ENCODE measurements at places on chromosomes 12 and 14.

- DNase-seq = no peak
Observed at GRCh38 chr12:10361084-10361483, 28.8 kb downstream of the KLRK1 start.

DNA sequence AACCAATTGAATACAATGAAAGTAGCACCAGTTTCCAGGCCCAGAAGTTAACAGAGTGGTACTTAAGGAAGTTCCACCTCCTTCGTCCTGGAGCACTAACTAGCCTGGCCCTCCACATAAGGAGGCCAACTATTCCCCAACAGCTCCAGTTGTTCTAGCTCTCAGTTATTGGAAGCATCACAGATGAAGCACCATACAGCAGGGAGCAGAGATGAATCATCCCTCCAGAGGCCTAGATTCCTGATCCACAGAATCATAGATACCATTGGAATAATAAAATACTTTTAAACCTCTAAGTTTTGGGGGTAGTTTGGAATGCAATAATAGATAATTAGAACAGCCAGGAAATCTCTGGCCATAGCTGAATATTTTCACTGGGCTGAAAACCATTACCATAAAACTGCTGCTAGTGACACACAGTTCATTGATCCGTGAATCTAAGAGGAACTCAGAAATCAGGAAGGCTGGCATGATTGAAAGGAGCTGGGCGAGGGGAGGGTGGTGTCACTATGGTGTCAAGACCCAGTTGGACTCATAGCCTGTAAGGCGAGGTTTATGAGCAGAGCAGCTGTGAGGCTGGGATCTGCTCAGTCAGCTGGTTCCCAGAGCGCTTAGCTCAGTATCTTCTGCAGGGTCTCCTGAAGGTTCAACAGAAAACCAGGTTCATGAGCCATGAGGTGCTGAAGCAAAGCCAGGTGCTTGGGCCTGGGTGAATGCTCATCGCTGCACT, 371.4 kb upstream of the TMTC1 start:
- no peak for DNase-seq

DNA sequence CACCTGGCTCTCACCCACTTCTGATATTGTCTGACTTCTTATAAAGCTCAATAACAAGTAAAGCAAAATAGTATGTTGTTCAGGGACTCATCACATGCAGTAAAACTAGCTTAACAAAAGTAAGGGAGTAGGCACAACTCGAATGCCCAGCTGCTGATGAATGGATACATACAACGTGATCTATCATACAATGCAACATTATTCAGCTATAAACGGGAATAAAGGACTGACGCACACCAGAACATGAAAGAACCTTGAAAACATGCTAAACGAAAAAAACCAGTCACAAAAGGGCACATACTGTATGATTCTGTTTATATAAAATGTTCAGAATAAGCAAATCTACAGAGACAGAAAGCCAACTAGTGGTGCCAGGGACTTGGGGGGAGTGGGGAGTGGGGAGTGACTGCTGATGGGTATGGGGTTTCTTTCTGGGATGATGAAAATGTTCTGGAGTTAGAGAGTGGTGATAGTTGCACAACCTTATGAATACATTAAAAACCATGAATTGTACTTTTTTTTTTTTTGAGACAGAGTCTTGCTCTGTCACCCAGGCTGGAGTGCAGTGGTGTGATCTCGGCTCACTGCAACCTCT, 11.1 kb downstream of the PLBD2 start:
- no peak for DNase-seq

DNA sequence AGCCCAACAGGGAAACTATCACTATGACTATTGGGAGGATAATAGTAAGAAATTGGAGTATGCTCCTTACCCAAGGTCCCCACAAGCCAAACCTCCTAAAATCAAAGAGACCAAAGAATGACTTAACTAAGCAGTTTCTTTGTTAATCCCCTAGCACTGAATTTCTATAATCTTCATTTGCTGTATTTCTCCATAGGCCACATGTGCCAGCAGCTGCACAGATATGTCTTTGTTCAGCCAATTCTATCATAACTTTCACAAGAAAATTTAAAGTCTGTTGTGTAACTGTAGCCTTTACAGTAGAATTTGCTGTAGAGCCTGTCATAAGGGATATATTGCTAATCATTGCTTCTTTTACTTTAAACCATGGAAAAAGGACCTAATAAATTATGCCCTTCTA, 104.0 kb downstream of the RIN3 start:
- no peak for DNase-seq

GRCh38 chr12:11825278-11825677, 175.8 kb downstream of the ETV6 start:
- no peak for DNase-seq

- no peak for DNase-seq
Observed at GRCh38 chr12:94186278-94187241, 38.2 kb downstream of the PLXNC1 start.

DNA sequence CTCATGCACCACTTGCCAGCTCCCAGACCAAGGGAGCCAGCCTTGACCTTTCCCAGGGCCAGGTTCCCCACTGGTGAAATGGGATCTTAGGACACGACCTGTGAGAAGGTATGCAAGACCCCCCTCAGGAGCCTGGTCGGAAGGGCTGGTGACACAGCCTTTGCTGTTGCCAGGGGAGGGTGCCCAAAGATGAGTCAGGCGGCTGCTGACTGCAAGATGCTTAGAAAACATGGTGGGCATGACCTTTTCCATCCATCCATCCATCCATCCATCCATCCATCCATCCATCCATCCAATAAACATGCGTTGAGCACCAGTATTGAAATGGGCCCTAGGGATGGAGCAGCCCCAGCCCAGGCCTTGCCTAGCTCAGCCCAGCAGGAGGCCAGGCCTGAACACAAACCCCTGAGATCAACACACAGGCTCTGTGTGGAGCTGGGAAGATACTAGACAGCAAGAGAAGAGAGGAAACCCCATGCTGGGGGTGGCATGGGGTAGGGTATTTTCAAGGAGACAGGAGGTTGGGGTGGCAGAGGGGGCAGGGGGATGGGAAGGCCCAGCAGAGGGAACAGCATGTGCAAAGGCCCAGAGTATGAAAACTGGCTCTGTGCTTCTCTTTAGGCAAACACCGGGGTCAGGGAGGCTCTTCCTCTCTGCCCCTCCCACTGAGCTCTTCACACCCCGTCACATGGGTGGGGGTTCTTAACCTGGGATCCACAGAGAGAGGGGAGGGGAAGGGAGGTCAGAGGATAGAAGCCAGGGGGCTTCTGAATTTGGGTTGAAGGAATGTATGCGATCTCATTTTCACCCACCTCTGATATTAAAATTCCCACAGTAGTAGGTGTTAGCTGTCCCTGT, 26.2 kb upstream of the YY1 start:
- no peak for DNase-seq

DNA sequence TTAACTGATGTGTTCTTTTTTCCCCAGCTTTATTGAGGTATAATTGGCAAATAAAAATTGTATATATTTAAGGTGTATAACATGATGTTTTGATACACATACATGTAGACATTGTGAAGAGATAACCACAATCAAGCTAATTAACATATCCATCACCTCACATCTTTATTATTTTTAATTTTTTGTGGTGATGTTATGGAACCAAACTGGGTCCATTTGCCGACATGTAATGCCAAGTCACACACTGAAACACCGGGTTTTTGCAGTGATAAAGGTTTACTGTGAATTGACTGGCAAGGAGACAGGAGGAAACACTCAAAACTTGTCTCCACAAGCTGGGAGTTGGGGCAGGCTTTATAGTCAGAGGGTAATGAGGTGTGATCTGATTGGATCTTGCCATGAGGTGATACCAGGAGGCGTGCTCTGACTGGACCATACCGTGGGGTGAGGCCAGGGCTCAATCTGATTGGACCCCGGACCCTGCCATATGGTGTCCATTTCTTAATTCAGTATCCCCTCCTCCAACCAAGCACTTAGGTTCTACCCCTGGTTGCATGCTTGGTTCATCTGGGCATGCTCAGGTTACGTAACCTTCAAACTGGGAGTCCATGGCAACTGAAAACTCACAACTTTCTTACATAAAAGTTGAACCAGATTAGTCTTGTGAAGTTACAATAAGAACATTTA, 11.8 kb upstream of the WSCD2 start:
- no peak for DNase-seq

DNA sequence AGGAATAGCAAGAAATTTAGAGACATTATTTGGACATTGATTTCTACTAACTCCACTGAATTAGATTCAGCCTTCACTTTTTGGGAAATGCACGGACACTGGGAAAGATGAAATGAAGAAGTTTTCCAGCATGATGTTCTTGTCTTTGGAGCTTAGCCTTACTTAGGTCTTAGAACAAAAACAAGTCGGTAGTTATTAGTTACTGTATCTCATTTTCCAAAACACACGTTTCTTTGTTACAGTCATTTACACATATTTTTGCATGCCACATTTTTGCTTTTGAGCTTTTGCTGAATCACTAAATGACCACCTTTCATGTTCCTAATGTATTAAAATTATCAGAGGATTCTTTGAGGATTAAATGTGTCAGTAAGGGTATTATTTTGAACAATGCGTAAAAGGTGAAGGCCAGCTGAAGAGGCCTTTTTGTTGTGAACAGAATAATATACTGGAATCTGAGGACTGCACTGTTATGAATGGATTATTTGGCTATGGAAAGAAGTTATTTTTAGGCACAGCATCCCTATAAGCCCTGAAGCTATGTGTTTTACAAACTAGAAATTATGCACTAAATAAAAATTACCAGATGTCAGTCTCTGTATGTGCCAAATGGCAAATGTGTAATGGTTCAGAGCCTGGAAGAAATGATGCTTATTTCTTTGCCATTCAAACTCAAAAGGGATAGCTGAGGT, 138.2 kb downstream of the SRGAP1 start:
- no peak for DNase-seq

- DNase-seq = no peak
Observed at GRCh38 chr12:14416658-14417057, 51.2 kb downstream of the ATF7IP start.

GRCh38 chr14:105087963-105088811, 23.0 kb upstream of the GPR132 start:
- no peak for DNase-seq

Measured in activated T-cell treated with anti-CD3 and anti-CD28 coated beads for 1 hour (primary cell).